ENCODE measurements at places on chromosomes 13 and 19.

GRCh38 chr13:84870190-84870589 lies 929.0 kb downstream of the SLITRK6 start:
- no peak for DNase-seq

GRCh38 chr19:35160629-35161433 lies 6.3 kb downstream of the FXYD5 start:
- no peak for DNase-seq

DNA sequence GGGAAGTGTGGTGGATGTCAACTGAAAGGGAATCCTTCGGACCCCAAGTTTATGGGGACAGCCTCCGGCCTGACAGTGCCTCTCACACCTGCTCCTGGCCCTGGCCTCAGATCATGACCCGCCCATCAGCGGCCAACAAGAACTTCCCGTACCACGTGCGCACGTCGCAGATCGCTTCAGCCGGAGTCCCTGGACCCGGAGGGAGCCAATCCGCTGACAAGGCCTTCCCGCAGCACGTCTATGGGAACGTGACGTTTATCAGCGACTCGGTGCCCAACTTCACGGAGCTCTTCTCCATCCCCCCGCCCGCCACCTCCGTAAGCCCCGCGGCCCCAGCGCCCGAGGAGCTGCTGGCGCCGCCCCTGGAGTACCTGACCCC lies 2.0 kb upstream of the MEGF8 start:
- DNase-seq = no peak

DNA sequence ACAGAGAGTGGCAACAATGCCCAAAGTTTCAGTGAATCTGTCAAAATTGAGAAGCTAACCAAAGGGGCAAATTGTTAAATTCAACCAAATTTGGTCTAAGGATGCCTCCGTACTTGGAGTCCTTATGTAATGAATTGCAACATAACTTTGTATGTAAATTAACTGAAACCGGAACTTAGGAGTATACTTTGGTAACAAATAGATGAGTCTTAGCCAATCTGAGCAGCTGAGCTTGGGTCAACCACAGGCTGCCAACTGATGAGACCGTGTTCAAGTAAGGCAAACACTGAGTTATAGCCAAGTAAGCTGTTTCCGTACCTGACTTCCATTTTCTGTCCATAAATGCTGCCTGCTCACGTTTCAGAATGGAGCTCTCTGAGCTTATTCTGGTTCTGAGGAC lies 5.3 kb downstream of the VWA8 start:
- DNase-seq = no peak

DNA sequence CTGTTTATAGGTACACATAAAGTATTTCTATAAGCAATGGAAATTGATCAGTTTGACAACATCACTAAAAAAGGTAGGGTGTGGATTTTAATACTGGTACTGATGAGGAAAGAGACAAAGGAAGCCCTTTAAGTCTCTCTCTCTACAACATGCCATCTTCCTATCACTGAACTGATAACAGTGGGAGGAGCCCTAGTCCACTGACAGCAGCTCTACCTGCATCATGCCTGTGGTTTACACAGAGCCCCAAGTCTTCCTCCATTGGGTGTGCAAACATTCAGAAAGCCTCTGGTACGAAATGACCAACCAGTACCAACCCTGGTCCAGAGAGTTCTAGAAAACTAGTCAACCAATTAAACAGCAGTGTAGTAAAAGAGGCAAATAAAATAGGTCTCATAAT lies 53.4 kb downstream of the KLF12 start:
- DNase-seq = no peak

- DNase-seq = no peak
Observed at GRCh38 chr13:46296115-46296822, 84.5 kb downstream of the LRRC63 start.

- no peak for DNase-seq
Observed at GRCh38 chr19:5046339-5047039, 77.6 kb downstream of the KDM4B start.

GRCh38 chr13:79108914-79109643 lies 297.0 kb downstream of the RBM26 start:
- DNase-seq = peak; percentile 25

DNA sequence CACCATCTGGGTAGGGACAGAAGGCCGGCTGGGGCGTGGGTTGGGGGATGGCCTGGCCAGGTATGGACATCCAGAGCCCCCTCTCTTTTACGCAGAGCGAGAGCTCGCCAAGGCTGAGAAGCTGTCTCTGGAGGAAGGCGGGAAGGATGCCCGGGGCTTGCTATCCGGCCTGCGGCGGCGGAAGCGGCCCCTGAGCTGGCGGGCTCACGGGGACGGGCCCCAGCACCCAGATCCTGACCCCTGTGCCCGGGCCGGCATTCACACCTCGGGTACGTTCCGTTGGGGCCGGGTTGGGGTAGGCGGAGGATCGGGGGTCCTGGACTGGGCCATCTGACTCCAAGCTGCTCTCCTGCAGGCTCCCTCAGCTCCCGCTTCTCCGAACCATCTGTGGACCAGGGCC lies 8.7 kb upstream of the SCN1B start:
- no peak for DNase-seq

DNA sequence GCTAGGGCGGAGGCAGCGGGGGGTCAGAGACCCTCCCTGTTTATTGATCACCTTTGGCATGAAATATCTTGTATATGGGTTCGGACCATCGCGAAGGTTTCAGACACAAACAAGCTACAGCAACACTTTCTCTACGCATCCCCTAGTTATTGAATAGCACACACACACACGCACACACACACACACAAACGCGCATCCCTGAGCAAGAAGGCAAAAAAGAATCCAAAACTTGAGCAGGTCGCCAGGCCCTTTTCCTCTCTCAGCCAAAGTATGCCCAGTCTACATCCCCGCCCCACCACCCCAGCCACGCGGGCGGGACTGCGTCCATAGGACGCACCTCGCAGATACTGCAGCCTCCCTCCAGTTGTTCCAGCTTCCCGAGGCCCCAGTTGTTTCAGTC lies 16.0 kb downstream of the POU4F1 start:
- no peak for DNase-seq

GRCh38 chr13:83248751-83249150 lies 633.5 kb downstream of the SLITRK1 start:
- DNase-seq = no peak

DNA sequence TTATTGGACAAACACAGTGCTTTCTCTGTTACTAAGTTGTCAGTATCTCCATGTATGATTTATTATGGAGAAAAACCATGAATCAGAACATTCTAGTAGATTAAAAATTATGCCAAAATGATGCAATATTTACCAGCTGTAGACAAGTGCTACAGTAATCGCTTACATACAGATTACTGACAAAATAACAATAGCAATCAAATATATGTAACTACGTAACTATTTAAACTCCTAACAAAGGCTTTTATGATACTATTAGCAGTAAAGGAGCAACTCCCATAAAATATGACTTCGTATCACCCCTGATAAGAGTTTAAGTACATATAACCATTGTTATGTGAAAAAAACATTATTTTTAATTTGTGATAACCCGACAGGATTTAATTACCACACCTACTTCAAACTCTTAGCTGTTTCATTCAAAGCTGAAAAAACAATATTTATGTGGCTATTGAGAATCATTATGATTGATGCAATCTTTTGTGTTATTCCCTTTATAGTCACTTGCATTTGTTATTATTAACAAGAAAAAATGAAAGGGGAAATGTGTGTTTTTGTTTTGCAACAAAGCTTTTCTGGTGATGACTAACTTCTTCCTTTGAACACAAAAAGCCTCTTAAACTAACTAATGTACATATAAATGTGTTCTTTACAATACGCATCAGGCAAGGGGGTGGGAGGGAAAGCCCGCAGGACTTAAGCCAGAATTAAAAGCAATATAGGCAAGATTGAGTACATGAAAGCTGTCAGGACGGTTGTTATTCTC lies 147.4 kb downstream of the ABCC4 start:
- DNase-seq = no peak

- DNase-seq = no peak
Observed at GRCh38 chr19:23283925-23284324, 33.7 kb upstream of the ZNF724 start.

DNA sequence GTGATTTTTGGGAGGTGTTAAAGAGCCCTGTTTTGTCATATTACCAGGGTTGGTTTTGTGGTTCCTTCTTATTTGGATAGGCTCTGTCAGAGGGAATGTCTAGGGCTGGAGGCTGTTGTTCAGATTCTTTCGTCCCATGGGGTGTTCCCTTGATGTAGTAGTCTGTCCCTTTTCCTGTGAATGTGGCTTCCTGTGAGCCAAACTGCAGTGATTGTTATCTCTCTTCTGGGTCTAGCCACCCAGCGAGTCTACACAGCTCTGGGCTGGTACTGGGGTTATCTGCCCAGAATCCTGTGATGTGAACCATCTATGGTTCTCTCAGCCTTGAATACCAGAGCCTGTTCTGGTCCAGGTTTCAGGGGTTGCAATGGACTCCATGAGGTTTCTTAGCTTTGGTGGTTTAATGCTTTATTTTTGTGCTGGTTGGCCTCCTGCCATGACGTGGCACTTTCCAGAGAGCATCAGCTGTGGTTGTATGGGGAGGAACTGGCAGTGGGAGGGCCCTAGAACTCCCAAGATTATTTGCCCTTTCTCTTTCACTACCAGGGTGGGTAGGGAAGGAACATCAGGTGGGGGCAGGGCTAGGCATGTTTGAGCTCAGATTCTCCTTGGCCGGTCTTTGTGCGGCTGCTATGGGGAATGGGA lies 78.8 kb downstream of the SPRY2 start:
- no peak for DNase-seq

- DNase-seq = no peak
Observed at GRCh38 chr13:34145061-34145460, 327.1 kb downstream of the RFC3 start.

GRCh38 chr13:90118467-90119071 lies 1228.9 kb upstream of the MIR17HG start:
- no peak for DNase-seq

DNA sequence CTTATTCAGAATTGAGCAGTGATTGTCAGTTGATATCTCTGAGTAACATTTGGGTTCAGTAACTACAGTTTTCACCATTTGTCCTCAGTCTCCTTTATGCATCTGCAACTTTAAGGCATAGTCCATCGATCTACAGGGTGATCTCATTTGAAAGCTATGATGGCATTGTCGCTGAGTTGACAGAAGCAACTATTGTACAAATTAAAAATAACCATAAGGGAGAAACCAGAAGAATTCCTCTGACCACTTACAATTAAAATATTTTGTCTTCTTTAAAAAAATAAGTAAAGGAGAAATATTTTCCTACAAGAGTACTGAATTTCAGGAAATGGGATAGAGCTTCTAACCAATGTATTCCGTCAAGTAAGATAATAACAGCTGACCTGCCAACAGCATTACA lies 30.6 kb downstream of the RAP2A start:
- DNase-seq = no peak

DNA sequence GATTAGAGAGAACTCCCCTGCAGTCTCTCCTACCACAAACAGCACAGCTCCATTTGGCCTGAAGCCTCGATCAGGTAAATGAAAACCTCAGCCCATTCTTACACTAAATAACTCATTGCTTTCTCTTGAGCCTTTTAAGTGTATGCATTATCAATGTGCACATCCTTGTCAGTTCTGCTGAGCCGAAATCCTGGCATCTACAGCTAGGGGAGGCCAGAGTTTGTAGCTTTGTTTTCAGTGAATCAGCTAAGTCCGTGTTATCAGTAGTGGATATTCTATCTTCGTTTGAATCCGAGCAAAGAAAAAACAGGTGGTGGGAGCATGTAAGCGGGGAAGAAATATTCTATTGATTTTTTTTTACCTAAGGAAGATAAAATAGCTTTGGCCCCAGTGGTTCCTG lies 84.4 kb downstream of the ESD start:
- DNase-seq = peak; percentile 28

DNA sequence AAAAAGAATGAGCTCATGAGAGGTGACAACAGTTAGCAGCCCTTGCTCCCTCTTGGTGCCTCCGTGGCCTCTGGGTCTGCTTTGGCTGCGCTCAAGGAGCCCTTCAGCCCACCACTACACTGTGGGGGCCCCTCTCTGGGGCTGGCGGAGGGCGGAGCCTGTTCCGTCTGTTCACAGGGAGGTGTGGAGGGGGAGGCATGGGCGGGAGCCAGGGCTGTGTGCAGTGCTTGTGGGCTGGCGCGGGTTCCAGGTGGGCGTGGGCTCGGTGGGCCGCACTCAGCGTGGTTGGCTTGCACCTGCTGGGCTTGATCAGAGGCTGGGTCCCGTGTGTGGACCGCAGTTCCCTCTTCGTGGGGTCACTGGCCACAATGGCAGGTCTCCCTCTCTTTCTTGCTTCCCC lies 953.4 kb upstream of the PRR20A start:
- no peak for DNase-seq

- DNase-seq = no peak
Observed at GRCh38 chr13:113819731-113820715, 43.9 kb downstream of the GAS6 start.

GRCh38 chr19:11400798-11401197 lies 16.7 kb upstream of the EPOR start:
- no peak for DNase-seq

GRCh38 chr19:47745010-47745901 lies at the start of gene NOP53:
Gene NOP53 (plus strand): TSS chr19:47745546. CDS start chr19:47745560, 14 bp downstream.
- DNase-seq = peak; percentile 96

- peak; percentile 67 for DNase-seq
Observed at GRCh38 chr13:94827566-94827965, 115.2 kb upstream of the SOX21 start.
